ENCODE measurements at places on chromosomes 2 and 18.

- DNase-seq, result no peak
Measured at GRCh38 chr18:13563390-13563805, 163.0 kb downstream of the FAM210A start.

DNA sequence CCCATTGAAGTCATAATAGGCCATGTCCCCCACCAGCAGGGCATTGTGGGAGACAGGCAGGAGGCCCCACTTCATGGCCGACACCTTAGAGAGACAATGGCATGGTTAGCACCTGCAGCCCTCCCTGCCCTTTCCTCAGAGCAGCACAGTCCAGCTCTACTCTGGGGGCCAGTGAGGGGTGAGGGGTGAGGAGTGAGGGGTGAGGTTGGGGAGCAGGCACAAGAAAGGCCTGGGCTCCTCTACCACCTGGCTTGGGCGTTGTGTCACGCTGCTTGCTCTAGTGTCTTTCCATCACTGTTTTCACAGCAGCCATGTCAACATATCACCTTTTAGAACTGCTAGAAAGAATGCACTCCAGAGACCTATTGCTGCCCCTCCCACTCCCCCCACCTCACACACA is 77.2 kb downstream of the ADD2 start:
- DNase-seq, result no peak

GRCh38 chr2:174662459-174662858 is 64.9 kb upstream of the WIPF1 start:
- DNase-seq, result peak; percentile 57

- DNase-seq, result no peak
Measured at GRCh38 chr2:42136782-42137124, 32.4 kb upstream of the EML4 start.

DNA sequence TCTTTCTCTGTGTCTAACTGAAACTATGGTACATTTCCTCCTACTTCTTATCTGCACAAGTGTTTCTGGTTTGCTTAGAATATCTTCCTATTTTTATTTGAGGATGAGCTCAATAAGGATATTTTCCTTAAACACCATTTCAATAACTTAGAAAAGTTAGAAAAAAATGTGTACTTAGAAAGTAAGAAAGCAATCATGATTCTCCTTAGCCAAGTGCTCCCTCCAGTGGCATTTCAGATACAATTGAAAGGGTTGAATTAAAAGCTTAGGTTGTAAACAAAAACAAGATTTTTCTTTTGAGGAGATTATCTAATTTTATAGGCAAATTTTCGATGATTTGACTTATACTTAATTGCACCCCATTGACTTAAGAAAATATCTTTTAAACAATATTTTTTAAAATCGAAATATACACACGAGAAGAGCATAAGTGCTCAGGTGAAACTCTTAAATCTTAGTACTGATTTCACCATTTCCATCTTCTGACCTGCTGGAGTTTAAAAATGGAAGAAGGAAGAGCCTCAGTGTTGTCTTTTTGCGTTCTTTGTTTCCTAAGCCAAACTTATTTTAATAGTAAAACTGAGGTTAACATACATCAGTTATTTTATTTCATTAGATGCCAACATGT is 26.9 kb downstream of the C18orf63 start:
- DNase-seq, result peak; percentile 51

GRCh38 chr2:100990166-100990565 is 11.9 kb upstream of the RPL31 start:
- no peak for DNase-seq

DNA sequence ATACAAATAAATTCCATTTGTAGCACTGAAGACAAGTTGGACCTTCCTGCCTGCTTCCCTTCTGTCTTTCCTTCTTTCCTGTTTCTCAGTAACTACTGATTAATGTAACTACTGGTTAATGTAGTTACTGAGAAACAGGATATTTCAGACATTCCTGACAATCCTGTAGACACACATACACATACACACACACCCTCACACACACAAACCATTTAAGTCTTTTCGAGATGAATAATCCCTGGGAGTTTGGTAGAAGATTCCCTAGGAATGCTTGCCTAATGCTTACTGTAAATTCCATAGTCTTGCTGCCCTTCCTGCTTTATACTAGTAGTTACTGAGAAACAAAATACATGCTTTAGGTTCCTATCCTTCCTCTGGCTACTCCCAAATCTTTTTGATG is 83.9 kb downstream of the PIK3C3 start:
- DNase-seq, result peak; percentile 93

DNA sequence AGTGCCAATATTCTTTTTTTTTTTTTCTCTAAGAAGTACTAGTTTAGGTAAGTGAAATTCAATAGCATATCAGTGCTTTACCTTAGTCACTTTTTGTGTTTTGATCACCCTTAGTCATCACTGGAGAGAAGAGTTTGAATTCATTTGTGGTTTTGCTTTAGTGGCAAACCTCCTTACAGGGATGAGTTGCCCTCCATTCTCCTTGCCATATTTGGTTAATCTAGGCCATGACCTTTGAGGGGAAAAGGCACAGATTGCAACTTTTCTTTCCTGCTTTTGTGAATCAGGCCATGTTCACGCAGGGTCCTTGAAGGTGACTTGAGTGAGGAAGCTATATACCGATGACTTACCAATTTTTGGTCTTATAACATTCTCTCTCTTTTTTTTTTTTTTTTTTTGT is 34.4 kb downstream of the PLEKHA3 start:
- peak; percentile 70 for DNase-seq

DNA sequence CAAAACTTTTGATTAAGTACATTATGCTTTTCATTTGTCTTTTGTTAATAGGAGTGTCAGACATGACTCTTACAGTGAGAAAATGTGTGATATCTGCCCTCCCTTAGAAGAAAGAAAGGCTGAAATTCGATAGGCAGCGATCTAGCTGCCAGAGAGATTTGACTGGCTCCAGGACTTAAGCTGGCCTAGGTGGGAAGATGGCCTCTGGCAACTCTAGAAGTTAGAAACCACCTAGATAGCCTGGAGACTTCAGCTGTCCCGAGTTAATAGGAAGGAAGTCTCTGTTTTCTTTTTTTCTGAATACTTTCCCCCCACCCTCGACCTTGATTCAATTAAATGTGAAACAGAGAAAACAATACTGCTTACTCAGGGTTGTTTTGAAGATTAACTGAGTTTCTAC is 1194.7 kb upstream of the CRIM1 start:
- DNase-seq, result no peak

DNA sequence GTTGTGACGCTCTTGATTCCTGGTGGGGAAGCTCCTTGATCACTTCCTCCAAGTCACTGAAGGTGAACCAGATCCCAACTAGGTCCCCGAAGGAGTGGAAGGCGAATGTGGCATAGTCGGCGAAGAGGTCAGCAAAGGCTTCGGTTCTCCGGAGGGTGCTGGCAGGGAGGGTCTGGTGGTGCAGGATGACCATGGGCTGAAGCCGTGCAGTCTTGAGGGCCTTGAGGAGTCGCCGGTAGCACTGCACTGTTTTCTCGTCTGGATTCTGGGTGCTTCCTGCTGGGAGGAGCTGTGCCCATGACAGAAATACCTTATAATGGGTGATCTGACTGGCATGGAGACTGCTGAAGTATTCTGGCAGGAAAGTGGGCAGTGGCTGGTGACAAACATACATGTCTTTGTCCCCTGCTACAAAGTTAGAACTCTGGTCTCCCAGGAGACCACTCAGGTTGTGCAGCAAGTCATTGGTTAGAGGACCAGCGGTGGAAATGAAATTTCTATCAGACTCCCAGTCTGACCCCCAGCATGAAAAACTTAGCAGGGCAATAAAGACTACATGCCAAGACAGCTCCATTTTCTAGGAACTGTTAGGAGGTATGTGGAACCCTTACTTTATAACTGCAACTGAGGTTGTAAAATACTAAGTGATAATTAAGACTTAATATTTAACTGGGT is at the start of gene LCT:
Gene LCT (minus strand): TSS at position 589 of the 675 bp plus-strand sequence. CDS start 15 bp downstream, at position 574.
- DNase-seq, result no peak

DNA sequence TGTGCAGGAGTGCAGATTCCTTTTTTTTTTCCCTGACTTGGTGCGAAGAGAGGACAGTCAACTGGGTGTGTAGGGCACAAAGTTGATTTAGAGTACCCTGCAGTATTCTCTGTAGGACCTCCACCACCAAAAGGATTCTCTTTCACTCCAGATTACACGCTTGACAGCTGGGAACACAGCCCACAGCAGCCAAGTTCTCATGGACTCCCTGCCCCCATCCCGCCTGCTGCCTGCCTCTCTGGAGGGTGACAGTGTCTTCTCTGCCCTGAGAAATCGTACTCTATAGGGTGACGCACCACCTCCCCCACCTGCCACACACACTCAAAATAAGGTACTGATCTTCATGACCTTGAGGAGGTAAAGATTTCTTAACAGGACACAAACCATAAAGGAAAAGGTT is 26.6 kb upstream of the IHH start:
- DNase-seq, result no peak

DNA sequence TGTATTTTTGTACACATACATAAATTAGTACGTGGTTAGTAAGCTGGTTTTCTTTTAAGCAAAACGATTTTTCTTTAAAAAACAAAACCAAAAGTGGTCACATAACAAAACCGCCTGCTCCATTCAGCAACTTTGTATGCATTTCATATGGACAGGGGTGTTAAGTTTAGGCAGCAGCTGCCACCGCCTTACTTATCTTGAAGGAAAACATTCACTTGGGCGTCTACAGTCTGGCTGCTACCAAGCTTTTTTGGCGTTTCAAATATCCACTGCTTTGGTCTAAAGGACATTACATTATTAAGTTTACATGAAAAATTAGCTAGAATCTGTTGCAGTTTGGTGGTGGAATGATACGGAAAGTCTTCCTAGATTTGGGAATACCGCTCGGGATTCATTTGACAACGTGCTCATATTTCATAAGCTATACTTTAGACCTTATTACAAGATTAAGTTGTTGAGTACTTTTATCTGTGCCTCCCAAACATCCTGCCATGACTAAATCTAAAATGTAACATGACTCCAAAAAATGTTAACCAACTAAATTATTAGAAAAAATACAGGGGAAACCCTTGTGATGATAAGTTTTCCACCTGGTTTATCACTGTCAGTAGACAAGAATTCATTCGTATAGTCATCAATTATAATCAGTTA is 214.8 kb downstream of the NEDD4L start:
- DNase-seq, result no peak

GRCh38 chr2:100888601-100889000 is 68.7 kb downstream of the NPAS2 start:
- no peak for DNase-seq

- DNase-seq, result no peak
Measured at GRCh38 chr2:166485558-166486178, 8.4 kb downstream of the SCN7A start.

DNA sequence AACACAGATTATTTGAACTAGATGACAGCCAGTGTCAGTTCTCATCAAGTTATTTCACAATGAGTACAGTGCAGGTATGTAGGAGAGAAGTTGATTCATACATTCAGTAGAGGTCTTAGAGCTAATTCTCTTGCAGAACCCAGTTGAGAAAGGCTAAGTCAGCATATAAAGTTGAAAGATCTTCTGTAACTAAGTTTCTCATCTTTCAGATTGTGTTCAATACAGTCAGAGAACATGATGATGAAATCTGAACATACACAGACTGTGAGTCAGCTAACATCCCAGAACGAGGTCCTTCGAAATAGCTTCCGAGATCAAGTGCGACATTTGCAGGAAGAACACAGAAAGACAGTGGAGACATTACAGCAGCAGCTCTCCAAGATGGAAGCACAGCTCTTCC is 41.9 kb upstream of the LIMS1 start:
- peak; percentile 32 for DNase-seq

GRCh38 chr2:188118431-188118830 is 173.2 kb upstream of the GULP1 start:
- no peak for DNase-seq

GRCh38 chr2:239313776-239314175 is 87.0 kb downstream of the HDAC4 start:
- no peak for DNase-seq

GRCh38 chr2:58539973-58540372 is 298.8 kb upstream of the FANCL start:
- no peak for DNase-seq

GRCh38 chr2:240991378-240992263 is 6.8 kb upstream of the SNED1 start:
- peak; percentile 69 for DNase-seq

DNA sequence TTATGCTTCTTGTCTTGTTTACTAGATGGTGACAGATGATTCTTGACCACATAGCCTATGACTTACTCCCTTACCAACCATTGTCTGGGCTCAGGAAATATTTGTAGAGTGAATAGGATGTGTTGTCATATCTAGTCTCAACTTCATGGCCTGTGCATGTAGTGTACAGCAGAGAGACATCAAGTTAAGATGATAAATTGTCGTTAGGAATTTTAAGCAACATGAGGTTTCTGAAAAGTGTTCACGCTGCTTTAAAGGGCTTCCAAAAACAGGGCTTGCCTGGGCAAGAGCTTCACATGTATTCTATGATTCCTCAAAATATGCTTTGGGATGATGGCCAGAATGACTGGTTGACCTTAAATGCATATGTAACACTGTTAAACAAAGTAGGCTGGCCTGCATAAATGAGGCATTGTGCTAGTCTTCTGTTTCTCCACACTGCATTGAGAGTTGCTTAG is 424.0 kb downstream of the RND3 start:
- peak; percentile 2 for DNase-seq

GRCh38 chr2:41187376-41188122 is 735.7 kb upstream of the SLC8A1 start:
- no peak for DNase-seq

GRCh38 chr2:145194673-145195072 is 674.8 kb upstream of the ZEB2 start:
- DNase-seq, result no peak

GRCh38 chr2:30823452-30823851 is 16.2 kb upstream of the CAPN13 start:
- DNase-seq, result peak; percentile 8

- DNase-seq, result no peak
Measured at GRCh38 chr18:34901299-34901698, 139.9 kb upstream of the MAPRE2 start.

DNA sequence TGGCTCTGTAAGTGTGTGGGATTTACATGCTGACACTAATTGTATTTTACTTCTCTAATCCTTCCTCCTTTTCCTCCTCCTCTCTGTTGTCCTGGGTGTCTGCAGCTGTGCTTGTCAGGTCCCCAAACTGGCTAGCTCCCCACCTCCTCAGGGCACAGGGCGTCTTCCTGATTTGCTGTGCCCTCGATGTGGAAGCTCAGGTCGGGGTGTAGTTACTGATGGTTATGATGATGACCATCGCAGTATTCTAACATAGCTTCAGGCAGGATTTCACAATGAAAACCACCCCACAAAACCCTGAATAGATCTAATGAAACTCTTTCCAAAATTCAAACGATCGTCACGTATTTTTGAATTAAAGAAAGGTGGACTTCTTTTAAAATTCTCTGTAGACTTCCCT is 428.4 kb downstream of the TGIF1 start:
- no peak for DNase-seq

GRCh38 chr2:214203744-214204289 is 207.0 kb upstream of the VWC2L start:
- DNase-seq, result no peak

DNA sequence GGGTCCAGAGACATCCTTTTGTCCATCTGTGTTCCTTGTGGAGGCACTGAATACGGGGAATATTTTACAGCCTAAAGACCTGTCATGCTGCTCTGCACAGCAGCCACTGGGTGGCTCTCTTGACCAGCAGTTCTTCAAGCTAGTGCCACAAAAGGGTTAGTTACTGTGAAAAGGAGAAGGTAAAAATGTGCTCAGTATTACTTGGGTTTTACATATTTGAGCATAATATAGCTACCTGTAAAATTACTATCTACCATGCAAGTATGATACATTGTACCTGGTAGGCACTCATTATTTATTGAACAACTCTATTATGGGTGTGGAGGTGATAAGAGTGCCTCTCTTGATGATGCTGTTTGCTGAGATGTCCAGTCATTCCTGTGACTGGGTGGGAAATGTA is 23.6 kb downstream of the FZD5 start:
- DNase-seq, result peak; percentile 58

GRCh38 chr18:63157293-63158011 is 162.1 kb downstream of the BCL2 start:
- DNase-seq, result no peak

Measured in kidney glomerular epithelial cell (primary cell).